ENCODE measurements at places on chromosomes 11 and 22.
A peak's percentile ranks its signal among the peaks of the same experiment; 100 is the strongest.

DNA sequence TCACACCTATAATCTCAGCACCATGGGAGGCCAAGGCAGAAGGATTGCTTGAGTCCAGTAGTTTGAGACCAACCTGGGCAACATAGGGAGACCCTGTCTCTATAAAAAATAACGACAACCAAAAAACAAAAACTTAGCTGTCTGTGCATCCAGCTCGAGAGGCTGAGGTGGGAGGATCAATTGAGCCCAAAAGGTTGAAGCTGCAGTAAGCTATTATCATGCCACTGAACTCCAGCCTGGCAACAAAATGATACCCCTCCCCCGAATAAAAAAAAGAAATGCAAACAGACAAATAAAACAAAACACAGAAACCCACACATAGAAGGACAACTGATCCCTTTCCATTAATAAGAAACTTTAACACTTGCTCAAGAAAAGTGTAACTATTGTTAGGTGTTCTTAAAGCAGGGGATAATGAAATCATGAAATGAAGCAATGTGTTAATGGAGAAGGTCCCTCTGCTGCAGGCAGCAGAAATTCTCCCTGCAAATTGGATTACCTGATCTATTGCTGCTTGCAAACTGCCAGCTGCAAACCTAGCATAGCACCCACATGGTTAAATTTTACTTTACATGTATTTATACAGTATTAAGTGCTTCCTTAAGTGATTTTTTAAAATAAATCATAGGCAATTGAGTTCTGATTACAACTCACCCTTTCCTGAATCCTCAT is 226.3 kb downstream of the SBF2 start:
- no peak for DNase-seq

- no peak for DNase-seq
Measured at GRCh38 chr11:40513281-40513680, 946.2 kb downstream of the LRRC4C start.

DNA sequence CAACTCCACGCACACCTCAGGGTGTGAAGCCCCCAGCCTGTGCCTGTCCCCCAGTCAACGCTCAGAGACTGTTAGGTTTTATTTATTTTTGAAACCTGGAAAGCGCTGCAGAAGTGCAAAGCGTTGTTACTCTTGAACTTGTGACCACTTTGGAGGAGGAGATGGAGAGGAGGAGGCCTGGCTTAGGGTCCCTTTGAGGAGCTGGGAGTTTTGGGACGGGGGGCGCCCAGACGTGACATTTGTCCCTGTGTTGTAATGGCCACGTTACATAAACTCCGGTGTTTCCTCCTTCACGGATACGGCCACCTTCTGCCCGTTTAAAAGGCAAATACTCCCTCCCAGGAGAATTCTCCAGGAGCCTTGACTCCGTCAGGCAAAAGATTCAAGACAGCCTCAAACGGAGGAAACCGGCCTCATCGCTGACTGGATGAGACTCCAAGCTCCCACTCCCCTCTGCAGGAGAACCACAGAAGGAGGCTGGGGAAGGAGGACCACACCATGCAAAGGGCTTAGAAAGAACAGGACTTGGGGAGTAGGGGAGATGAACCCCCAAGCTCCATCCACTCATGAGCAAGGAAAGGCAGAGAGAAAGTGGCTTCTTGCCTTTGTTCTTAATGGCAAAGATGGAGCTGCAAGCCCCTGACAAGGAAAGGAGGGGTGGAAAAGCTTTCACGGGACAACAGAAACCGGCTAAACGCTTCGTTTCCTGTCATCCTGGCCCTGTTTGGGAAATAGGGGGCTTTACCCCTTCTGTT is 630 bp downstream of the PIK3IP1 start:
- peak; percentile 24 for DNase-seq

- DNase-seq = peak; percentile 15
Measured at GRCh38 chr22:45602824-45603595, 68.6 kb upstream of the ATXN10 start.

- no peak for DNase-seq
Measured at GRCh38 chr22:23042179-23042578, 28.1 kb upstream of the GNAZ start.

GRCh38 chr11:12285811-12286222 is 91.6 kb upstream of the PARVA start:
- no peak for DNase-seq

GRCh38 chr11:56910785-56911184 is 77.9 kb upstream of the OR5AK2 start:
- no peak for DNase-seq

DNA sequence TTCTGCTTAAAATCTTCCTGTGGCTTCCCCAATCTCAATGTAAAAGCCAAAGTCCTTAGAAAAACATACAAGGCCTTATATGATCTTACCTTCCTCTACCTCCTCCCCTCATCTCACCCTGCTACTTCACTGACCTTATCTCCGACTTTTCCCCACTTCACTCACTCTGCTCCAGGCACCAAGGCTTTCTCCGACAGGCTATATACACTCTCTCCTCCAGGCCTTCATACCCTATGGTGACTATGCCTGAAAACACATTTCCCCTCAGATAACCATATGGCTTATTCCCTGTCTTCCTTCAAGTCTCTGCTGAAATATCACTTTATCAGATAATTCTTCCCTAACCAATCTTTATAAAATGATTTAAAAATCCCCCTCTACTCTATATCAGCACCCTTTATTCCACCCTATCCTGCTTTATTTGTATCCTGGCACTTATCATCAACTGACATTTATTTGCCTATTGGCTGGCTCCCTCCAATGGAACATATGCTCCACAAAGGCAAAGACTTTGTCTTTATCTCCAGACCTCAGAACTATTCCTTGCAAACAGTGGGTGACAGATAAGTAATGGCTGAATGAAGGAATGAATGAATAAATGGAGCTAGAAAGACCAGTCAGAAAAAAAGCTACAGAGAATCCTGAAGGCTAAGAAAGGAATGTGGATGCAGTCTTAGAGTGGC is 52.7 kb downstream of the PAK1 start:
- DNase-seq = peak; percentile 91

DNA sequence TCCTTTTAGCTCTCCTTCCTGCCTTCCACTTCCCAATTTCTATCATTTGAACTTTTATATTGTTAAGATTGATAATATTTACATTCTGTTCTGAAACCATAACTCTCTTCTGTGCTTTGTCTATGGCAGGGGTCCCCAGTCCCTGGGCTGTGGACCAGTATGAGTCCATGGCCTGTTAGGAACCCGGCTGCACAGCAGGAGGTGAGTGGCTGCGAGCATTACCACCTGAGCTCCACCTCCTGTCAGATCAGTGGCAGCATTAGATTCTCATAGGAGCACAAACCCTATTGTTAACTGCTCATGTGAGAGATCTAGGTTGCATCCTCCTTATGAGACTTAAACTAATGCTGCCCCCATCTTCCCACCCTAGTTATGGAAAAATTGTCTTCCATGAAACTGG is 48.4 kb upstream of the HEPHL1 start:
- DNase-seq = peak; percentile 22
